Astrocyte of the spinal cord (primary cell): ENCODE measurements at places on chromosomes 16 and 17.

DNA sequence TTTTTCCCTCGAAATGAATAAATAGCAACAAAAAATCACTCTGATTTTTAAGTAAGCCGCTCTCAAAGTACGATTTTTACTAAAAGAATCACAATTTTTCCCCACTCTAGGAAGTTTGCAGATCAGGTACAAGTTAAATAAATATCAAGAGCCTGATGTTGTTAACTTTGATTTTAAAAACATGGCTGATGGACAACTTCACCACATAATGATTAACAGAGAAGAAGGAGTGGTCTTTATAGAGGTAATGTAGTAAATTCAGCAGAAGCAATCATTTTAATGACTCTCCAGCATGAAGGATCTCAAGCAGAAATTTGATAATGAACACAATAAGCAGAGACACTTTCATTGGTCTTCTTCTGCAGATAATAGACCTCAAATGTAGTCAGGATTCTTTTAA lies 262.4 kb downstream of the CNTNAP4 start:
- DNase-seq, result no peak

- no peak for DNase-seq
Measured at GRCh38 chr17:19338031-19338990, 24.2 kb downstream of the B9D1 start.

- DNase-seq, result no peak
Measured at GRCh38 chr16:68179855-68180254, 56.1 kb downstream of the ESRP2 start.

- peak; percentile 54 for DNase-seq
Measured at GRCh38 chr17:83192161-83192788, 112.9 kb downstream of the METRNL start.

DNA sequence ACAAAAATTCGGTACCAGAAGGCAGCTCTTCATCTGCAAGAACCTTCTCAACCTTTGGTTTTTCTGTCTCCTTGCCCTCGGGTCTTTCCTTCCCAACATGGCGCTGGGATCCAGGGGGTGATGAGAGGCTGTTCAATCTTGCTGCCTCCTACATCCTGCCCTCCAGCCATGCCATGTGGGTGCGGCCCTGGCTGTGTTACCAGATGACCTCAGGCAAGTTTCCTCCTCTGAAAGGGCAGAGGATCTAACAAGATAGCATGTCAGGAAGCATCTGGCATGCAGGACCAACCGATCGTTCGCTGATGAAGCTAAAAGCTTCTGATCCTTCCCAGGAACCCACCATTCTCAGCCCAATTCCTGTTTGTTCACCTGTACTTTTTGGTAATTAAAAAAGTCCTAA lies 36.8 kb upstream of the BCAR1 start:
- DNase-seq, result no peak

DNA sequence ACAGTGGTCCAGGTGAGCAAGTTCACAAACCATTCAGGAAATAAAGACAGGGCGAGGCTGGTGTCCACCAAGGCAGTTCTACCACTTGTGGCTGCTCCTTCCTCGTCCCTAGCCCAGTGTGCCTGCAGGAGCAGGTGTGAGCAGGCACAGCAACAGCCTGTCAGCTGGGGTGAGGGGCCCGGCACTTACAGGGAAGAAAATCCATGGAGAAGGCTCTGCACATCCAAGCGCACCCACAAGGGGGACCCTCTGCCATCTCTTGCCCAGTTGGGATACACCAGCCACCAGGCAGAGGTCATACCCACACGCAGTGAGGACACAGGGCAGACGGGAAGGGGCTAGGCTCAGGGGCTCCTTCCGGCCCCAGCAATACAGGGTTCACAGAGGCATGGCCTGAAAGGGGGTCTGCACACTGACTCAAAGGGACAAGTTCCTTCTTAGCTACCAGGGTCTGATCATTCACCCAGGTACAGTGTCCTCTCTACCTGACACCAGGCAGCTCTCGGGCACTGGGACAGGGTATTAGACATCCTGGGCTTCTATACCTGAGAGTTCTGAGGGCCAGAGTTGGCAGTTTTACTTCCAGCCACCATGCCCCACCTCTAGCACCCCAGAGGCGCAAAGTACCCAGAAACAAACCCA lies 27.0 kb downstream of the CDIP1 start:
- DNase-seq, result peak; percentile 26

DNA sequence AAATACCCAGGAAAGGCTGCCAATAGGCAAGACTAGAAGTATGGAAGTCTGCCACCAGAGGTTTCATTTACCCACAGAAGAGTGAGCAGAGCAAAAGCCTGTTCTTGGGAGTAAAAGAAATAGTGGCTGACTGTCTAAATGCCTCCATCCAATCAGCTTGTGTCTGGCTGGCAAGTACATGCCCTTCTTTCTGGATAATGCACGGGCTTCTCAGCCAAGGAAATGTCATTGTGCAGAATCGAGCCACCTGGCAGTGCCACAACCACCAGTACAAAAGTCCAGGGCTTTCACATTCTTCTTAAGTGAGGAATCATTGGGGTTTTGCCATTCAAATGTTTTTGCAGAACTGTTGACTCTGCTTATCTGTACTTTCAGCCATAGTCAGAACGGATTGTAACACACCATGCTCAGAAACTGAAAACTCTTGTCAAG lies 10.1 kb upstream of the ERCC4 start:
- DNase-seq, result peak; percentile 77

DNA sequence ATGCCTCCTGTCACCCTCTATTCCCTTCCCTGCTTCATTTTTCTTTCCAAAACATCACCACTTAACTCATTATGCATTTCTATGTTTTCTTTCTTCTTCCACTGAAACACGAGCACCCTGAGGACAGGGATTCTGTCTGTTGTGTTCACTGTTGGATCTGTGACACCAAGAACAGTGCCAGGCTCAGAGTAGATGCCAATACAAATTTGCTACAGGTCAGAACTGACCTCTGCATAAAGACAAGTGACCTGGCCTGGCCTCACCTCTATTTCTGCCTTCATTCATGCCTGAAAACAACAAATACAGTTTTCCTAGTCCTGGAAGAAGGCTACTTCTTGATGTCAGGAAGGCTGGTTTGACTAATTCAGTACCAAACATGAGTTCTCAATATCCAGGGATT lies 45.1 kb downstream of the SMPD3 start:
- no peak for DNase-seq

DNA sequence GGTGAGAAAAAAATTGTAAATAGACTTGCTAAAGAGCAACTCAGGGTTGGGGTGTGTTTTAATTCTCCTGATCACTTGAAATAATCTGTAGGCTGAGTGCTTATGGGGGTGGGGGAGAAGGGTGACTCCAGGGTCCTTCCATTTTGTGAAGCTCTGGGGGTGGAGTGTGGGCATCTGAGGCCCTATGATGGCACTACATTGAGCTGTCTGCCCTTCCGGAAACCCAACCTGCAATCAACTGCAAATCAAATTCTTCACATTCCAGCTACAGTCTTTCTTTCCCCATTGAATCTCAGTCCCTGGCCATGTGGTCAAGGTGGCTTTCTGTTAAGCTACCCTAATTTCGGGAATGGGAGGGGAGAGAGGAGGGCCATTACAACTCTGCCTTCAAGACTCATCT lies 6.0 kb upstream of the CDC6 start:
- no peak for DNase-seq

DNA sequence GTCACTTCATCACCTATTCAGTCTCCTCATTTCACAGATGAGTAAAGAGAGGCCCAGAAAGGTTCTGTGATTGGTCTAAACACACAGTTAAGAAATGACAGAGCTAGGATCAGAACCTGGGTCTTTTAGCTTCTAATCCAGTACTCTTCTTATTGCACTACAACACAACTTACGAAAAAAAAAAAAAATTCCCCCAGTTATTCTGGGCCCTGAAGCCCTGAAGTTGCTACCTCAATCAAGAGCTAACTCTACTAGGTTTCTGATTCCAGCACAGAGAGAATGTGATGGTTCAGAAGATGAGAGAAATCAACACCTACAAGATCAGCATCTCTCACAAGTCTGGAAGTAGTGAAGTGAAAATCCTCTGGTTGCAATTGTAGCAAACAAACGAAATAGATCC lies 37.3 kb downstream of the GRB7 start:
- no peak for DNase-seq

- DNase-seq, result no peak
Measured at GRCh38 chr16:89144681-89145080, 26.9 kb upstream of the CDH15 start.

- DNase-seq, result no peak
Measured at GRCh38 chr17:66211047-66211810, 18.0 kb downstream of the APOH start.

- peak; percentile 0 for DNase-seq
Measured at GRCh38 chr17:39863918-39864746, at the start of gene IKZF3. Gene IKZF3, minus strand, starts transcription at chr17:39864312. Its CDS starts 186 bp downstream, at chr17:39864126.

- no peak for DNase-seq
Measured at GRCh38 chr16:621526-622105, 9.2 kb upstream of the WFIKKN1 start.

GRCh38 chr16:51549836-51550235 lies 398.8 kb upstream of the SALL1 start:
- peak; percentile 32 for DNase-seq

DNA sequence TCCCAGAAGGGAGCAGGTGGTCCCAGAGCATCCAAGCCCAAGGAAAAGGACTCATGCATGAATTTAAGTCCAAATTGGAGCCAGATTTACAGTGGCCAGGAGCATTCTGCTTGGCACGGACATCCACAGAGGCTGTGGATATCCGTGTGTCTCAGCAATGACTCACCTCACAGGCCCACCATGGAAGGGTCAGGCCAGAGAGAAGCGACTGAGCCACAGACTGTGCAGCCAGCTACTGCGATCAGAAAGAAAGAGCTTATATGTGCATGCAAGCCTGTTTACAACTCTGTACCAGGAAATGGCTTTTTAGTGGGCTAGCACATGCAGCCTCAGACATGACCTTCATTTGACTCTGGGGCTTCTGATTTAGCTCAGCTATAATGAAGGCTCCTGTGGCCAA lies 231.0 kb downstream of the C16orf95 start:
- peak; percentile 83 for DNase-seq

GRCh38 chr16:84648595-84649510 lies 542 bp downstream of the KLHL36 start:
- DNase-seq, result no peak

DNA sequence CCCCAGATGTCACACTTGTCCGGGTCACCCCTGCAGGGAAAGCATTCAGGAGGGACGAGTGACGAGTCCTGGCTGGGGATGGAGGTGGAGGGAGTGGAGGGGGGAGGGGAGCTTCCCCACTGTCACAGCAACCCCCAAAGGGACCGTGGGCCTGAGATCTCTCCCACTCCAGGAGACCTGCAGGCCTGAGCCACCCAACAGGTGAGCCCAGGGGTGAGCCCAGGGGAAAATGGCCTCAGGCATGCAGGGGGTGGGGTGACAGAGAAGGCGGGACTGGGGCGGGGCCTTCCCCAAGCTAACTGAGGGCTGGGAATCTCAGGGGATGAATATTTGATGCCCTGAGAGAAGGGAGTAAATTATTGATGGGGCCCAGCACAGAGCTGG lies 2.4 kb downstream of the USH1G start:
- no peak for DNase-seq

DNA sequence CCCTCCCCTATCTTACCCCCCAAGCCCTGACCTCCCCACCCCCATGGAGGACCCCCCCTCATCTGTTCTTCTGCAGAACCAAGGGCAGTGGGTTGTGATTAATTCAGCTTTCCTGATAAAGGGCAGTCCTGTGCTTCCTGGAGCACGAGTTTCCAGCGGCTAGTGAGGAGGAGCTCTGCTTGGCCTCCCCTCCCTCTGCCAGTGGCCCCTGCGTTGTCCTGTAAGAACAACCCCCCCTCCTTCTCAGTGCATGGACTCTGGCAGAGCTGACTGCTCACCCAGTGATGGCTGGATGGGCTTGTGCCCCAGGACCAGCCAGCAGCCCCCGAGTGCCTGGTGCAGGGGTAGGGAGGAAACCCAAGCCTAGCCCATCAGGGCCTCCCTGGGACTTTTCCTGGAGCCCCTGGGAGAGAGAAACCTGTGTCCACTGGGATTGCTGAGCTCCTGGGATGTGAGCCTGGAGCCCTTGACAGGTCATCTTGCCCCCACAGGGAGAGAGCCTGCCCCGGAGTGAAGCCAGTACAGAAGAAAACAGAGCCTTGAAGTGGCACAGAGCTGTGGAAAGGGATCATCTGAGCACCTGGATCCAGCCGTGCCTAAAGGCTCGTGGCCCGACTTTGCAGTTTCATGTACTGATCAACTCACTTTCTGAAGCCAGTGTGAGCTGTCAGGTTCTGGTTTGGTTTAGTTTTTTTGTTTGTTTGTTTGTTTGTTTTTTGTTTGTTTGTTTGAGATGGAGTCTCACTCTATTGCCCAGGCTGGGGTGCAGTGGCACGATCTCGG lies 26.5 kb downstream of the MMP15 start:
- no peak for DNase-seq

GRCh38 chr16:22161999-22162655 lies at the start of gene SDR42E2:
Gene SDR42E2, plus strand, starts transcription at chr16:22162506. Its CDS starts 3,077 bp downstream, at chr16:22165583.
- DNase-seq, result no peak

- peak; percentile 26 for DNase-seq
Measured at GRCh38 chr16:27154705-27155521, 48.4 kb upstream of the KDM8 start.

DNA sequence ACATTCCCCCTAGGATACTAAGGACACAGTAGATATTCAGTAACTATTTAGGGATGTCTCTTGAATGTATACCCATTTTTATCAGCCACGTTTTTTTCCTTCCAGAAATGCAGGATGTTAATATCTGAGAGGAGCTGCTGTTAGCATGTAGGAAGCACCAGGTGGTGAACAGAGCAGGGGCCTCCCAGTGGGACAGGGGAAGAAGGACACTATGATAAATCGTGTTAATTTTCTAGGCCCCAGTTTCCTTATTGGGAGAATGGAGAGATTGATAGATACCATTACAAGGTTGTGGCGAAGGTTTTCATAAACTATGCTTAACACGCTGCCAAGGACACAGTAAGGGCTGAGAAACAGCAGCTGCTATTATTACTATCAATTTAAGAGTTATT lies 45.4 kb downstream of the PRSS54 start:
- no peak for DNase-seq

DNA sequence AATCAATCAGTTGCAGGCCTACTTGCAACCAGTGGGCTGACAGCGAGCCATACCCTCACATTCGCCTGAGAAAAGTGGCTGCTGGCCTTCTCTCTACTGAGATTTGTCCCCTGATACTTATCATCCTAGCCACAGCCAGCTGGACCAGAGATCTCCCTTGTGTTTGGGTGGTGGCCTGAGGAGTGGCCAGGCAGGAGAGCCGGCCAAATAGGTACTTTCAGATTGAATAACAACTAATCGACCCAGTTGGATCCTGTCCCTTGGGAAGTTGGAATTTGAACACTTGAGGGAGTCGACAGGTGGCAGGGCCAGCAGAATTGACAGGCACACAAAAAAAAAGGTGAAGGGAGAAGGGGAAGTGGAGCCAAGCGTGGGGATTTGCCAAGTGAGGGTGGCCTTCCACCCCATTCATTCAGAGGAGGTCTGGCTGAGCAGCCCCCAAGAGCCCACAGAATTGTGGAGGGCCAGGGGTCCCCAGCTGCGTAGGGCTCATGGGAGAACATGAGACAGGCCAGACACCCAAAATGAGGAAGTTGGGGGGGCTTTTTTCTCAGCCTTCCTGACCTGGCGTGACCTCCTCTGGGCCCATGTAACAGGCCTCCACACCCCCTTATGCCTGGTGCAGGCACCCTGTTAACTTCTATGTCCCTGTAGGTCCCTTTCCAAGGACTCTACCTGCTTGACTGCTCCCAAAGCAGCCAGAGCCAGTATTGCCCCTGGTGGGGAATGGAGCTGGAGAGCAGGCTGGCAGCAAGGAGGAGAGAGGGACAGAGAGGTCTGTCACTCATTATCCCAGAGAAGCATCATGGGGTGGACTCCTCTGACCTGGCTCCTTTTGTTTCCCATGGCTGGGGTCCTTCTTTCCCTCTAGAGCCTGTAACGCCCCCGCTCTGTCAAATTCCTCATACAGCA lies 2.9 kb upstream of the RANGRF start:
- no peak for DNase-seq

- no peak for DNase-seq
Measured at GRCh38 chr16:85843471-85844168, 44.1 kb downstream of the COX4I1 start.
